ENCODE measurements at places on chromosomes 12 and 14. TPM values are rescaled to one million over a fixed set of nuclear protein-coding genes. Genes with fewer than 3 reads are reported as not detected.

The NFE2 gene
- total RNA-seq: not detected

GRCh38 chr12:88802096-88802706 lies 221.9 kb upstream of the KITLG start:
- DNase-seq: no peak

The SIX6 gene
- not detected for total RNA-seq

- no peak for DNase-seq
Observed at GRCh38 chr12:1851151-1851701, 30.9 kb downstream of the LRTM2 start.

The KRT75 gene
- not detected for total RNA-seq

DNA sequence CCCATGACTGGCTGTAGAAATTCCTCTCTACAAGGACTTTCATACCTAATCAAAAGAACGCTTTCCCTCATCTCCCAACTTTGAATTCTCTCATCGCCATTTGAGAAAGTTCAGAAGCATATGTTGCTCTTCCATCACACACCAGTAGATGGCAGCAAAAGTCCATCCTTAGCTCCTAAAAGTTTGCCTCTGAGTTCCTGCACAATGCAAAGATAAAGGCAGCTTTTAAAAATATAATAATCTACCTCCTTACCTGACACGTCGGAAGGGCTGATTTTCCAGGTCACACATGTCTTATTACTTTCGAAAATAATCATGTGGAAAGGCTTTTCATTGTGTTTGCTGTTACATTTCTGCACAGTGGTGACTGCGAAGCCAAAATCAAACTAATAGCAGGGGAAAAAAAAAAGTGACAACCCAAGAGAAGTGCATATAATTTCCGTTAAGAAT lies 456.7 kb upstream of the SEL1L start:
- DNase-seq: peak; percentile 12

The TIGAR gene
- 9.5 TPM for total RNA-seq

The POTEM gene
- not detected for total RNA-seq

The DEGS2 gene
- 0.16 TPM for total RNA-seq

The KCNMB4 gene
- 0.37 TPM for total RNA-seq

The SCNN1A gene
- total RNA-seq: not detected

GRCh38 chr14:66503532-66503931 lies 4.4 kb upstream of the GPHN start:
- no peak for DNase-seq

The HNRNPA1 gene
- total RNA-seq: 1,977 TPM

The FGF6 gene
- total RNA-seq: not detected

The KRT77 gene
- total RNA-seq: not detected

- DNase-seq: no peak
Observed at GRCh38 chr12:19110221-19110940, 19.2 kb upstream of the PLEKHA5 start.

- DNase-seq: no peak
Observed at GRCh38 chr12:105205322-105206048, 30.5 kb downstream of the APPL2 start.

DNA sequence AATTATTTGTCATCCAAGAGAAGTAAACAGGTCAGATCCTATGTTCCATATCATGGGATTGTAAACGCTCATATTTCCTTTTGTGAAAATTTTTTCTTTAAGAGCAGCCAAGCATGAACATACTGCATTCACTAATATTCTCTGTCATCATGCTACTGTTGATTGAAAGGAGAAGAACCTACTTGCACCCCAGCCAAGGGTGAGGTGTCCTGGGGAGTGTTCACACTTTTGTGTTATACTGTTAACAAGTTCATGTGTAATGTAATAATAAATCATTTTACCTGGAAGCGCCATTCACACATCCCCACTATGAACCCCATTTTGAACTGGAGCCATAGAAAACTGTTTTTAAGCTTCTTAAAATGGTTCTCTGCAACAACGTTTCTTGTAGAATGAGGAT lies 53.6 kb downstream of the HMGA2 start:
- DNase-seq: no peak
